ENCODE measurements at places on chromosomes 5 and 9.

DNA sequence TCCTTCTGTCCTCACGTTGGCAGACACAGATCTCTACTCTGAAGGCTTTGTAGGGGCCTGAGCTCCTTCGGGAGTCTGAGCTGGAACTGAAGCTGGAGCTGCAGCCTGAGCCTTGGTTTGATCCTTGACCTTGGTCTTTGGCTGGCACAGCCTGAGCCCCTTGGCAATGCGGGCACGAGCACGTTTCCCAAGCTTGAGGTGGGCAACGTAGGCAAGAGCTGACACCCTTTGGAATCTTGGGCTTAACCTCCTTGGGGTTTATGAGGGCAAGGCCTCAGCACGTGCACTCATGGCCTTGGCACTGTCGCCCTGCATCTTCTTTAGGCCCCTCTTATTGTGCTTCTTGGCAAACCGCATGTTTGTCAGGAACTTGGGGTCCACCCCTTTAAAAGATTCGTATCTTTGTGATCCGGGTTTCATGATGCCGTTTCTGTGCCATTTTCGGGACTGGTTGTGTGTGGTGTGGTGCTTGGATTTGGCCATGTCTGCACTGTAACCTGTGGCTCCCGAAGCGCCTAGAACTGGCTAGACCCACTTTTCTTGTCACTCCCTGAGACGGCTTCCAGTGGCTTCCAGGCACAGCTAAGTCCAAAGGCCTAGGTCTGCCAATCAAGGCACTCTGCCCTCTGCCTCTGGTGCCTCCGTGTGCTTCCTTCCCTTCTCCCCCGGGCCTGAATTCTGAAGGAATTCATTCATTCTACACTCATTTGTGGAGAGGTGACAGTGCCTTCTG lies 1.4 kb downstream of the SUSD1 start:
- DNase-seq: no peak

DNA sequence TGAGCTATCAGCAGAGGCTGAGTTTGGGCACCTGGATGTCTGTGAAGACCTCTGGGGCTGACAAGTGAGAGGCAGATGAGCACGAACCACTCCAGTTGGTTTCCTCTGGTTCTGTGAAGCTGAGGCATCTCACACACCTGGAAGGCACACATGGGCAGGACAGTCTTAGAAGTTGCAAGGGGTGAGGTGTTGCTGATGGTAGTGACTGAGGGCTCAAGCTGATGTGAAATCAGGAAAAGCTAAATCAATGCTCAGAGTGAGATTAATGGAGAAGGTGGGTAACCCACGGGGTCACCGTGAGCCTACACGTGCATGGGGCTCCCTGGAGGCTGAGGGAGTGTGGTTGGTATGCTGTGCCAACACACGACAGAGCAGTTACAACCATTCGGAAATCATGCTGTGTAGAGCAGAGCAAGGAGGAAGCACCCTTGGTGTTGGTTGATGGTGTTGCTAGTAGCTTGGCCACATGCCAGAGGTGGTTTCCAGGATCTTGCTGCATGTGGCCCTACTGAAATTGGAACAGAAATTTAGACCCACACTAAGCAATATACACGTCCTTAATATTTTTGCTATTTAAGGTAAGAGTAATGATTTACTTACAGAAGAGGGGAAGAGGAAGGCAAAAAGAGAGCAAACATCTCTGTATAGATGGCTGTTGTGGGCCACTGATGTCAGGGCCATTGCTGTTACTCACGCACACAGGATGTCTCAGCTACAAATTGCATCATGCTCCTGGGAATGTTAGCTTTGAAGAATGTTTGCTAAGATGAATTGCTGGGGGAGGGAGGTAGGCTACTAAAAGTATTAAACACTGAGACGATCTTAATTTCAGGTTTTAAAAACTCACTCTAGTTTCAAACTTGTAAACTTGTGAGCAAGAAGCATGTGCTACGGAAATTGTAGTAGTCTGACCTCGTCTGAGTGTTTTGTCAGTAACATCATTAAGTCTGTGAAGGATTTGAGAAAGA lies 170.5 kb downstream of the ARHGEF28 start:
- peak; percentile 96 for DNase-seq

- DNase-seq: no peak
Observed at GRCh38 chr5:64818245-64818644, 49.5 kb downstream of the CWC27 start.

GRCh38 chr5:157836121-157836753 lies 22.7 kb downstream of the CLINT1 start:
- no peak for DNase-seq

GRCh38 chr5:75062925-75063531 lies 10.7 kb upstream of the GCNT4 start:
- no peak for DNase-seq

- no peak for DNase-seq
Observed at GRCh38 chr5:151068433-151069197, 12.2 kb downstream of the TNIP1 start.

- DNase-seq: no peak
Observed at GRCh38 chr5:157219491-157220271, 39.0 kb downstream of the ITK start.

DNA sequence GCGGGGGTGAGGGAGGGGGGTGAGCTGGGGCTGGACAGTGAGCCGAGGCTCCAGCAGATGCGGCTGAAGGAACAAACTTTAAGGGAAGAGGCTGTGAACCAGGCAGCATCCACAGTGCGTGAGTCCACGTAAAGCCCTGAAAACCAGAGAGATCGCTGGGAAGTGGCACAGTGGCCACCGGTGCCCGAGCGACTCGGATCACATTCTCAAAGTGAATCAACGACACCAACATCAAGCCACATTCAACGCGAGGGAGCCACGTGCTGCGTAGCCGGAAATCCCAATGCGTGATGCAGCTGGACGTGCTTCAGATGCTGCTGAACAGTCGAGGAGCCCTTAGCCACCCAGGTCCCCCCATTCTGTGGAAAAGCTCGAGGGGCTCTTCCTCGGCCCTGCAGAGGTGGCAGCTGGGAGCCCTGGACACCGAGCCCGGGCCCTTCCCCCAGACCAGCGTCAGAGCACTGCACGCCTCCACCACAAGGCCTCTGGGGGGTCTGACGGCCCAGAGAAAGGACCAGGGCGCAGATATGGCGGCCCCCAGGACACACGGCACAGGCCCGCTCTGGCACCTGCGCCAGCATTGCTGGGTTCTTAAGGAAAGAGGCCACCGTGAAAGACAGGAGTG lies 53.7 kb upstream of the EXOC3 start:
- no peak for DNase-seq

GRCh38 chr5:52684051-52684450 lies 103.7 kb upstream of the ITGA1 start:
- DNase-seq: no peak

- no peak for DNase-seq
Observed at GRCh38 chr5:15391704-15392397, 108.1 kb upstream of the FBXL7 start.

DNA sequence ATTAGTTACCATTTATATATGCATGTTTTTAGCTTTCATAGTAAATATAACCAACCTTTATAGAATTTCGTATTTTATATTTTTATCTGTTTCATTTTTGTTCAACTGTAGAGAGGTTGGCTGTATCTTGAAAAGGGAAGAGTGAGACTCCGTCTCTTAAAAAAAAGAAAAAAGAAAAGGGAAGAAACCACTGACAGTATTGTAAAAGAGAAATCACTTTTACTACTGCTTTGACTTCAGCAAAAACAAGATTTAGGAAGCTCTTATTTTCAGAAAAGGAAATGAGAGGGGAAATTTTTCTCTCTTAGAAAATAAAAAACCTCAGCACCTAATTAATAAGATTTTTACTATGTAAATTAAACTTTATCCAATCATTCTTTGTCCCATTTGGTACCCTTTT lies 14.4 kb downstream of the POLK start:
- DNase-seq: no peak

DNA sequence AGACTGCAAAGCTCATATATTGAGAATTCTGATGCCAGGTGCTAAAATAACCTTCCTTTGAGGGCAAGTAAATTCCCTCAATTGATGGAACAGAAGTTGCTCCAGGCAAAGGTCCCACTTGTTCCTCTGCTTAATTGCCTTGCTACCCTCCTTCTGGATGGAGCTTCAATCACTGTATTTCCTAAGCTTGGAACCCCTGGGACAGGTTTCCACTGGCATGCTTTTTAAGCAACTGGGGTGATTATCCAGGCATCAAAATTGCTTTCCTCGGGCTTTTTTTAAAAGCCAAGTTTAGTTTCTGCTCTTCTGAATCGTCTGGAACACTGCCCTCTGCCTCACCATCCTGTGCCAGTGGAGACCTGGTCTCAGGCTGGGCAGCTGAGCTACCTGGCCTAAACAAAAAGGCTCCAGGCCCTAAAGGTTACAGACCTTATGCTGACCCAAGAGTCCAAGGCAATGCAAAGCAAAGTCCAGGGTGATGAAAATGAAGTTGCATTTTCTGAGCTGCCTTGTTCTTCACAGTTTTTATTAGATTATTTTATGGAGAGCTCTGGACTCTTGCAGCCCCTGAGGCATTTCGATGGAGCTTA lies 167.9 kb upstream of the CD180 start:
- no peak for DNase-seq

GRCh38 chr5:60210810-60211209 lies 317.3 kb upstream of the PDE4D start:
- DNase-seq: no peak

- DNase-seq: no peak
Observed at GRCh38 chr5:140565780-140566095, 1.1 kb downstream of the SLC35A4 start.

DNA sequence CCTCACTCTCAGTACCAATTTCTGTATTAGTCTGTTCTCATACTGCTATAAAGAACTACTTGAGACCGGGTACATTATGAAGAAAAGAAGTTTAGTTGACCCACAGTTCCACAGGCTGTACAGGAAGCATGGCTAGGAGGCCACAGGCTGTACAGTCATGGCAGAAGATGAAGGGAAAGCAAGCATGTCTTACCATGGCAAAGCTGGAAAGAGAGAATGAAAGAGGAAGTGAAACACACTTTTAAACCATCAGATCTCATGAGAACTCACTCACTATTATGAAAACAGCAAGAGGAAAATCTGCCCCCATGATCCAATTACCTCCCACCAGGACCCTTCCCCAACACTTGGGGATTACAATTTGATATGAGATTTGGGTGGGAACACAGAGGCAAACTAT lies 698.8 kb downstream of the CDH9 start:
- no peak for DNase-seq

DNA sequence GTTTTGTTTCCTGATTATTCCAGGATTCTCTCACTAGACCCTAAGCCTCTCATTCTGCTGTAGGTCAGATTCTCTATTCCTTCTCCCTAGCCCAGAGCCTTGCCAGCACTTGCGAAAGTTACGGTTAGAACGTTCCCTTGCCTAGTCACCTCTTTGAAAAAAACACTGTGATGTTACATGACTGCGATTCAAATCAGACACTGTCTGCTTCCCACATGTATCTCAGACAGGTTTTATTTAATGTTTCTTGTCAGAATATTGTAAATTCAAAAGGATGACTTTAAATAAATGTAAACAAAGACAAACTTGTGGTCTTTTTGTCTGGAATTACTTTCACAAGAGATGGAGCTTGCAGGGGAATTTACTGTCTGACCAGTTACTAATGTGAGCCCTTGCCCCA lies 116.5 kb upstream of the OTULINL start:
- no peak for DNase-seq

- DNase-seq: no peak
Observed at GRCh38 chr5:9553561-9553960, 7.7 kb upstream of the SEMA5A start.

- DNase-seq: no peak
Observed at GRCh38 chr9:75116306-75116705, 28.0 kb downstream of the OSTF1 start.

DNA sequence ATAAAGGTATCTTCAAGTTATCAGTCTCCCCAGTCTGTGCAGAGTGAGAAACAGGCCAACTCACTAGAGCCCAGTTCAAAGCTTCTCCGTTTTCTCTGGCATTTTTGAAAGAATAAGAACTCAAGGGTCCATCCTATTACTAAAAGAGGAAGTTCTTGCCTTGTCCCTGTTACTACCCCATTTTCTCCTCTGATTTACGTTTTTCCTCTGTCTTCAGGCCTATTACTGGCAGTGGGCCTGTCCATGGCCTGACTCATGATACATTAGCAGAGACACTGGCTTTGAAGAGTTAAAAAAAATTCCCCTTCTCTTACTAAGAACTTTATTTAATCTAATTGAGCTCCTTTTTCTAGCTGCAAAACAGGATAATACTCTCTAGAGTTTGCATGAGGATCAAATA lies 624.0 kb upstream of the KLF4 start:
- no peak for DNase-seq

DNA sequence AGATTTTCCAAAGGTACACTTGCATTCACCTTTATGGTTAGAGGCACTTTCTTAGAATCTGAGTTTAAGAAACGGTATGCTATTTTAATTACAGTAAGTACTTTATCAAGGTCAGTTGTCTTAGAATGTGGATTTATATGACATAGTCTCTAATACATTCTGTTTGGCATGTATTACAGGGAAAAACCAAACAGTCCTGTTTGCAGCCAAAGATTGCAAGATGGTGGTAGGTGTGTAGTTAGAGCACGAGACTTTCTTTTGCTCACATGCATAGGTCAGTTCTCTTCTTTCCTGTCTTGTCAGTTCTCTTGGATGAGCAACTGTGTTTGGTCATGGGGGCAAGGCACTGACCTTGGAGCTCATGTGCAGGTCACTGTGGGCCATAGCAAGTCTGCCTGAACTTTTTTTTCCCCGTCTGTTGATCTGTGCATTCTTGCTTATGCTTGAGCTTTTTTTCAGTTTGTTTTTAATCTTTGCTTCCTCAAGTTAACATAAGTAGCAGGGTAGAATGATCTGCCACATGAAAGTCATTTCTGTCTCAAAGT lies 20.6 kb downstream of the ZSWIM6 start:
- no peak for DNase-seq

- peak; percentile 82 for DNase-seq
Observed at GRCh38 chr5:131379723-131380122, 115.9 kb downstream of the CDC42SE2 start.

GRCh38 chr5:89289604-89290003 lies 406.6 kb upstream of the MEF2C start:
- peak; percentile 51 for DNase-seq

DNA sequence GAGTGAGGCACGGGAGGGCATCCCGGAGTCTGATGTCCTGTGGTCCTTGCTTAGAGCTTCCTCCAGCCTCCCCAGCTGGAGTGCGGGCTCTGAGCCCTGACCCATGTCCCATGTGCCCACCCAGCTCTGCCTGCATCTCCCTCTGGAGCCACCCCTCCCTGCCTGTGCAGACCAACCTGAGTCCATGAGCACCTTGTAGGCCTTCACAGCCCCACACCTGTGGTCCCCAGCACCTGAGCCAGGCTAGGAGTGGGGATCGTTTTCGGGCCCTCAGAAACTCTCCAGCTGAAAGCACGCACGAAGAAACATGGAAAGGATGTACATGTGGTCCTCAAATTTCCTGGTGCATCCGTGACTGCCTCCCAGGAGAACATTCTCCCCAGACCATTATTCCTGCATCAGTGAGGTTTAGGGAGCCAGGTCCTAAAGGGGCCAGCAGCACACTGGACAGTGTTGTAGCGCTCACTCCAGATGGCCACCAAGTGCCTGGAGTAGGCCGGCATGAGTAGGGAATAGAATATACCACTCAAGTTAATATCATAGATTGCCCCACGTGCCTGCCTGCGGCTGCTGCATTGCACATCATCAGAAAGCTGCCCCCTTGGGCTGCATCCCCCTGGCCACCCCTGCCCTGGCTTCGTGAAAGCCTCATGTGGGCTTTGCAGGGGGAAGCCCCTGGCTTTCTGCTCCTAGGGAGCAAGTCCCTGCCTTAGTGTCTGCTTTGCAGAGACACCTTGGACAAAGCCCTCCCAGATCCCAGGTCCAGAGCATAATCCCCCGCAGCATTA lies 80.6 kb downstream of the WNK2 start:
- DNase-seq: no peak

- DNase-seq: no peak
Observed at GRCh38 chr9:33908749-33909148, 91.8 kb downstream of the UBE2R2 start.

Data from brain microvascular endothelial cell (primary cell).